Effector memory CD8-positive, alpha-beta T cell (primary cell): ENCODE measurements at places on chromosomes 6 and 20.

GRCh38 chr6:3594201-3594600, 137.4 kb upstream of the SLC22A23 start:
- no peak for DNase-seq

- DNase-seq: no peak
Measured at GRCh38 chr20:62825333-62825985, 8.6 kb downstream of the COL9A3 start.

DNA sequence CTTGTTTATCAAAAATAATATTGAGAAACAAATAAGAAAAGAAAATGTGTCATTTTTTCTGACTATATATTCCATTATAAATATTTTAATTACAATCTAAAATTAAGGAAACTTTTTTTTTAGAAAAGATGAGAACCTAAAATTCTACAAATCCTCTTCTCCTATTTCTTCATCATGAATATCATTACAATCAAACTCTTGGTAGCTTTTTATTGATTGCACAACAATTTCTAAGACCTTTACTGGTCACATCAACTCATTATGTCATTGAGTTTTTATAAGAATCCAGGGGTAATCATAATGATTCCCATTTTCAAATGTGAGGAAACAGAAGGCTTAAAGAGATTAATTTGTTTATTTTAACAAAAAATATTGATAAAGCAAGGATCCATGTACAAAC, 841.0 kb downstream of the FRK start:
- DNase-seq: no peak

DNA sequence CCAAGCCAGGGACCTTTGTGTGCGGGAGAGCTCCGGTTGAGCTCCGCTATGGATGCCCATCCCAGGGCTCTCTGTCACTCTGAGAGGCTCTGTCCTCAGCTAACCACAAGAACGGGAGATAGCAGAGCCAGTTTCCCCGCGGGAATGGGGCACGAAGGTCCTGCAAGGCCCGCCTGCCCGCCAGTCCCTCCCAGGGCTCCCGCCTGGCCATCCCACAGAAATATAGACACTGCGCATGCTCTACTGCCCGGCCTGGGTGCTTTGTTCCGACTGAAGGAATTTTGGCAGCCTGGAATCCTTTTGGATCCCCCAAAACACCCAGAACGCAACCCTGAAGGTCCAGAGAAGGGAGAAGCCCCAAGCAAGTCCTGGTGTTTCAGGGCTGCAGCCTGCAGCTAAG, 8.6 kb upstream of the DEFB110 start:
- DNase-seq: no peak

GRCh38 chr20:23125625-23126191, 39.6 kb upstream of the CD93 start:
- DNase-seq: no peak

GRCh38 chr20:15674253-15675060, 898.8 kb downstream of the KIF16B start:
- DNase-seq: no peak

DNA sequence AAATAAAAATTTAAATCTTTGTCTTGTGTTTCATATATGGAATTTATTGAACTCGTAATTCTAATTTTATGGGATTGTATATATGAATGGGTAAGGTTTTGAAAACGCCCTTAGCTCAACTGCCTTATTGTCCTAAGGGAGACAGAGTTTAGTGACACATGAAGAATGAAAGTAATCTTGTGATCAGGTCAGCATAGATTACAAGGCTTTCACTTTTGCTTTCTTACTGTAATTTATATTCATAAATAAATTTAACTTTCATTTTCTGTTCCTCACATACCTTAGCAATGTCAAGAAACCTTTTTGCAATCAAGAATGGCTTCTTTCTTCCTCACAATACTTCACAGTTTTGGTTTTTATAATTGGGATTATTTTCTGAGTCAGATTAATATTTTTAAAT, 14.4 kb downstream of the KPNA5 start:
- no peak for DNase-seq

- DNase-seq: no peak
Measured at GRCh38 chr20:48406912-48407340, 420.9 kb downstream of the PREX1 start.

- peak; percentile 84 for DNase-seq
Measured at GRCh38 chr20:62900052-62900691, 26.1 kb downstream of the DIDO1 start.

DNA sequence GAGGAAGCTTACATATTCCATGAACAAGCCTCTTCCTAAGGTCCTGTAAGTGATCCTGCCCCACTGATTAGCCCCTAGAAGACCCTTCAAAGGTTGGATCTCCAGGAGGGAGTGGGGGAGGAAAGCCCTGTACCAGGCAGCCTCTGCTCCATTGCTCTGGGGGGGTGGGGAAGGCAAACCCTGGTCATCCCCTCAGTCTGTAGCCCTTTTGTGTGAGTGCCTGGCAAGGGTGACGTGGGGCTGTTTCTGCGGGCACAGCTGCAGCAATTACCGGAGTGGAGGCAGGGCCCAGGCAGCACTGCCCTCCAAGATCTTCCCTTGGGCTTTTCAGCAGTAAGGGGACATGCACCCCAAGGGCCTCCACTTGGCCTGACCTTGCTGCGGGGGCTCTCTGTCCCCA, at the start of gene MOG:
TSS of gene MOG (plus strand) at position 295 of the 400 bp plus-strand sequence. CDS start 118 bp downstream, outside the sequence.
- no peak for DNase-seq

DNA sequence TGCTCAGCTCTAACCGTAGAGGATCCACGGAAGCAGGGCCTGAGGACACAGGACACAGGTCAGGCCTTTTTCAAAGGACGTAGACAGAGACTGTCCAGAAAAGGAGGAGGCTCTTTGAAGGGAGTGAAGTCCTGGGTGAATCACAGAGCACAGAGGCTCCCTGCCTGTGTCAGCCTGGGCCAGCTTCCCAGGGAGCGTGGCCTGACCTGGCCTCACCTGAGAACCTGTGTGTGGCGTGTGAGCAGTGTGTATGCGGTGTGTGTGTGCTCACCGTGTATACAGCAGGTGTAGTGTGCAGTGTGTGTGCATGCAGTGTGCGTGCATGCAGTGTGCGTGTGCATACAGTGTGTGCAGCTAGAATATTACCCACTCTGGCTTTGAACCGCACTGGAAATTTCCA, 56.0 kb upstream of the FNDC1 start:
- no peak for DNase-seq

DNA sequence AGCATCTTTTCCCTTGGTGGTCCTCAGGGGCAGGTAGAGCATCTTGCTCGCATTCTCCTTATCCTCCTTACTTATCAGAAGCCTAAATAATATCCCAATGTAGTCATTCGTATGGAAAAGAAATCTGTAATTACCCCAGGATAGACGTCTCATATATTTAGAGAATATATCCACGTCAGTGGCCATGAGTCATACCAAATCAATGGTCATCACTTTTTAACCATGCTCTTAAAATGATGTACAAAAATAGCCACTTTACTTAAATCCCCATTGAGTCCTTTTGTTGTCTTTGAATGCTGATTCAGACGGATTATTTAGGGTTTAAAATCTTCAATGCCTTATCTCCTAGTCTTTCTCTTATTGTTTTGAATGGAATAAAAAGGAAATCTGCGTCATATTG, 231.7 kb upstream of the STXBP5 start:
- DNase-seq: no peak

- no peak for DNase-seq
Measured at GRCh38 chr20:1377341-1377871, 15.4 kb downstream of the FKBP1A start.

DNA sequence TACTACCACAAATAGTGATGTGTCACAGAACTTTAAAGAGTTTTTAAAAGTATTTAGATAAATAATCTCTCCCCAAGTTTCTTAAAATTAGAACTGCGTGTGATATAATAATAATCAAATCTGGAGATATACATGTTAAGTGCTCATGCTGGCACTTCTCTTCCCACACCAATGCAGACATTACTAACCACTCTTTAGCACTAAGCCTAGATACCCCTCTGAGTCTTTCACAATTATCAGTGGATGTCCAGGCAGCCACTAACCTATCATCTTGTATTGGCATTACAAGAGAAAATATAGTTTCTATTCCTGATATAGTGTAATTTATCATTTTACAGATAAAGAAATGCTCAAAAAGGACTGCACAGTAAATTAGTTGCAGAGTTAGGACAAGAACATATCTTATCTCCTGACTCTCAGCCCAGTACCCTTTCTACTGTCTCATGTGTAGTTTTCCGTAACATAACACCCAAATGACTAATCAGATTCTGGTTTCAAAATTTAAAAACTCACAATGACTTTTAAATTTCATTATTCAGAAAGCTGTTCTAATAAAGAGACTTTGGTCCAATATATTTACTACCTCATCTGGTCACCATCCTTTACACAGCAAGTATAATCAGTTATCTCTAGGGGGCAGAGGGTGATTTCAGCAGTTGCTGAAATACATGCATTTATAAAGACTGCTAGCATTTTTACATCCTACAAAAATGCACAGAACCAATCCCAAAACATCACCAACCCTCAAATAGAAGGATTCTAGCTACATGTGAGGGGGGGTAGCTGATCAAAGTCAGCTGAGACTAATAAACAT, 215.5 kb upstream of the MCHR2 start:
- DNase-seq: no peak

- peak; percentile 56 for DNase-seq
Measured at GRCh38 chr6:150004101-150004782, 21.1 kb downstream of the RAET1L start.

GRCh38 chr20:23450877-23451276, 1.8 kb downstream of the CST11 start:
- no peak for DNase-seq

GRCh38 chr20:63533871-63534393, 3.2 kb downstream of the PTK6 start:
- DNase-seq: no peak

DNA sequence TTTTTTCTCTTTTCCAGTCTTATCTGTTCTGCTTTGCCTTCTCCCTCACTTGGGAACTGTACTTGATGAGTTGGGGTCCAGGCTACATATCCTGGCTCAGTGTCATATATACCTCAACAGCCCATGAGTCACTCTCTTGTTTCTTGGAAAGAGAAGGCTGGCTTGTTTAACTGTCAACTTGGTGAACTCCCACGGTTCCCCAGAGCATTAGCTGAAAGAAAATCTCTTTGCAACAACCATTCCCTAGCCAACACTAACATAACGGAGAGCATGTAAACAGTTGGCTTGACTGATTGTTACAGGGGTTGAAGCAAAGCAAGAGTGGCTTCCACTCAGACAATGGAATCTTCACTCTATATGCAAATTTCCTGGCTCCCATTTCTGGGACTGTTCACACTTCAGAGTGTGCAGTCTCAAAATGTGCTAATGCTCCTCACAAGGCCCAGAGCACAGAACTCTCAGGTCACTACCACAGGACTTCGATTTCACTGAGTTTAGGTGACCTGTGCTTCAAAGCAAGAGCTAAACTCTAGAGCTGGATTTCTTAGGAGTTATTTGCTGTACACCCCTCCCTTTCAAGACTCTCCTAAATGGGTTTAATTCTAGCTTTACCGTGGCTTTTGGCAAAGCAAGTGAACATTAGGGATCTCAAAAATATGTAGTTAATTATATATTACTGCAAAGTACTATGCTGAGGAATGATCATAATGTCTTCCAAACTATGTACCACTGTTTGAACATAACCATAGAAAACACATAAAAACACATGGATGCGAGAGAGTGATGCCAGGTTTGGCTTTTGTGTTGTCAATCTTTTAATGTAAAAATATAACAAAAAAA, 609.8 kb downstream of the RFPL4B start:
- DNase-seq: no peak

- no peak for DNase-seq
Measured at GRCh38 chr6:151506761-151507160, 12.9 kb downstream of the CCDC170 start.

- no peak for DNase-seq
Measured at GRCh38 chr6:16321826-16322225, 83.4 kb downstream of the GMPR start.

- peak; percentile 25 for DNase-seq
Measured at GRCh38 chr20:37042986-37043972, 52.5 kb downstream of the RBL1 start.

GRCh38 chr6:158816803-158817727, 2.1 kb downstream of the EZR start:
- no peak for DNase-seq

GRCh38 chr6:33716890-33717632, 5.6 kb upstream of the UQCC2 start:
- no peak for DNase-seq

- no peak for DNase-seq
Measured at GRCh38 chr6:110654096-110654820, 161.0 kb downstream of the CDK19 start.

- no peak for DNase-seq
Measured at GRCh38 chr6:23087471-23087870, 518.1 kb downstream of the HDGFL1 start.

GRCh38 chr20:38685853-38686473, 38.3 kb upstream of the SLC32A1 start:
- DNase-seq: peak; percentile 37
